T-helper 17 cell (primary cell): ENCODE measurements at places on chromosomes 12 and 14. TPM values are rescaled to one million over a fixed set of nuclear protein-coding genes. Genes with fewer than 3 reads are reported as not detected.
A peak's percentile ranks its signal among the peaks of the same experiment; 100 is the strongest.

GRCh38 chr14:22489244-22489545 lies 99.8 kb downstream of the DAD1 start:
- DNase-seq, result no peak

DNA sequence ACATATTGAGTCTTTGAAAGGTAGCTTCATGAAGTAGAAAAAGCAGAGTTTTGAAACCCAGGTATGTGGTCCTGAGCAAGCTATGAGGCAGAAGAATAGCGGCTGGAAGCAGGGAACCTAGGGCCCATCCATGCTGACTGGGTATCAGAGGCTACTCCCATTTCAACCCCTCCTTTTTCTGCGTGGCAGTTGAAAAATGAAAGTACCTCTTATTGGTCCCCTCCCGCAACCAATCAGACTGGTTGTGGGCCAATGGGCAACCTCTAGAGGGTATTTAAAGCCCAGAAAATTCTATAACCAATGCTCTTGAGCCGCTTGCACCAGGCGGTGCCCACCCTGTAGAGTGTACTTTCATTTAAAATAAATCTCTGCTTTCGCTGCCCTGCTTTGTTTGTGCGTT lies 1.6 kb upstream of the SNRPF start:
- DNase-seq, result no peak

- DNase-seq, result no peak
Measured at GRCh38 chr14:24231263-24232120, 675 bp downstream of the NEDD8 start.

- DNase-seq, result no peak
Measured at GRCh38 chr14:105449276-105450122, 25.1 kb upstream of the CRIP2 start.

- no peak for DNase-seq
Measured at GRCh38 chr12:51351913-51352532, 5.5 kb upstream of the CELA1 start.

DNA sequence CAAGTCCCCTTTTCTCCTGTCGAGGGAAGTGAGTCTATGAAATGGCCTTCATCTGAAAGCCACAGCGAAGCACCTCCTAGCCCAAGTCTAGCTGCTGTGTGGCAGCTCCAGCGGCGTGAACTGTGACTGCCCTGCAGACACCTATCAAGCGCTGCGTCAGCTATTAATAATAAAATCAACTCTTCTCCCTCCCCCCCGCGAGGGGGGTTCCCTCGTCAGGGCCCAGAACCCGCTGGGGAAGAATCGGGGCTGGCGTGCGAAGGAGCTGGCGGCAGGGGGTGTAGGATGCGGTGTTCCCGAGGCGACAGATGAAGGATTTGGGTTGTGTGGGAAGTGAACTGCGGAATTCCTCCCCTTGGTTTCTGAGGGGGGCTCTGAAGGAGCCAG lies 662 bp upstream of the ATP2A2 start:
- peak; percentile 42 for DNase-seq

DNA sequence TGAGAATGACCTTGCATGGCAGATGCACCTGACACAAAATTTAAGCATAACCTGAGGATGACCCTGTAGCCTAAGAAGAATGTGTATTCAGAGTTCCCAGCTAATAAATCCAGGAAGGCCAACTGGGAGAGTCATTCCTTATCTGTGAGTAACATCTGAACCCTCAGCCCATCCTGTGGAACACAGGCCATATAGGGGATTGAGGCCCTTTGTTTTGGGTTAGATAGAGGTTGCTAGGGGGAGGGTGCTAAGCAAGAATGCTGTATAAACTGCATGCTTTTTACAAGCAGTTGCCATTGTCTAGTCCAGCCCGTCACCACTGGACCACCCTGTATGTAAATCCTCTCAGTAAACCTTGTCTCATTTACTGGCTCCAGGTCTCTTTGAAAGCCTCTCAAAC lies 77.0 kb downstream of the BICD1 start:
- no peak for DNase-seq

The MEG3 gene
- not detected for total RNA-seq

The TUNAR gene
- not detected for total RNA-seq

- no peak for DNase-seq
Measured at GRCh38 chr12:27319848-27320247, 12.8 kb upstream of the BMAL2 start.

DNA sequence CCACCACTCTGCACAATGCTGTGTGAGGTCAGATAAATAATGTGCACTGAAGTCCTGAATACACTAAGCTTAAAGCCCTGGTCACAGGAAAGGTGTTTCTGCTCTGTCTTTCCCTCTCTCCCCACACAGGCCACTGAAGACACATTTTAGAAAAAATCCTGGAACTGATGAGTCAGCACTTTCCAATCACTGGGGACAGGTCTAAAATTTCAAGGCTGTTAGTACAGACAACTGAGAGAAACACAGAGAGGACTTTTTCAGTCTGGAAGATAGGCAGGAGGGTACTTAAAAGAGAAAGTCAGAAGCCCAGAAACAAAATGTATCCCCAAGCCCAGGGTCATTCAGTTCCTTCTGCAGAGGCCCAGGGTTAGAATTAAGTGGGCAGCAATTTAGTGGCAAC lies 333.9 kb upstream of the CCDC196 start:
- no peak for DNase-seq

The IL26 gene
- not detected for total RNA-seq

The B4GALNT1 gene
- total RNA-seq, result not detected

The VRTN gene
- not detected for total RNA-seq

The MYL2 gene
- not detected for total RNA-seq

The CLEC2A gene
- not detected for total RNA-seq

The GSC gene
- 0.60 TPM for total RNA-seq

DNA sequence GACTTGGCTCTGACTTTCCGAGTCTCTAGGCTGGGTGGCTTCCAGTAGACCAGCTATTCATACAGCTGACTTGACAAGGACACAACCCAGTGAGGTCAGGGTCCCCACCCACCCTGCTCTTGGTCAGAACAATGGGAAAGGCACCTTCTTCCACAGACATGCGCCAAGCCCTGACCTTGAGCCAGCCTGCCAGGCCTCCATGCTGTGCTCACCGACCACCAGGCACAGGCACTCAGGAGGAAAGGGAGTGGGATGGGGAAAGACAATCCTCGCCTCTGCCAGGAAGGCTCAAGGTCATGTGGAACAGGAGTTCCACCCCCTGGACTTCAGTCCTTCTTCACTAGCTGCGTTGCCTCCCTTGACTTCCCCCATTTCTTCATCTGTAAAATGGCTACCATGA lies 31.4 kb downstream of the GALNT16 start:
- DNase-seq, result no peak

- peak; percentile 38 for DNase-seq
Measured at GRCh38 chr14:91311284-91311662, 66.8 kb upstream of the GPR68 start.

The ALDH1L2 gene
- 0.20 TPM for total RNA-seq
